ENCODE measurements at places on chromosomes 1 and 21.

GRCh38 chr1:1132956-1133750, 17.3 kb upstream of the C1orf159 start:
- DNase-seq, result no peak

- no peak for DNase-seq
These were observed 99.4 kb upstream of the JUN start for GRCh38 chr1:58883037-58883887.

DNA sequence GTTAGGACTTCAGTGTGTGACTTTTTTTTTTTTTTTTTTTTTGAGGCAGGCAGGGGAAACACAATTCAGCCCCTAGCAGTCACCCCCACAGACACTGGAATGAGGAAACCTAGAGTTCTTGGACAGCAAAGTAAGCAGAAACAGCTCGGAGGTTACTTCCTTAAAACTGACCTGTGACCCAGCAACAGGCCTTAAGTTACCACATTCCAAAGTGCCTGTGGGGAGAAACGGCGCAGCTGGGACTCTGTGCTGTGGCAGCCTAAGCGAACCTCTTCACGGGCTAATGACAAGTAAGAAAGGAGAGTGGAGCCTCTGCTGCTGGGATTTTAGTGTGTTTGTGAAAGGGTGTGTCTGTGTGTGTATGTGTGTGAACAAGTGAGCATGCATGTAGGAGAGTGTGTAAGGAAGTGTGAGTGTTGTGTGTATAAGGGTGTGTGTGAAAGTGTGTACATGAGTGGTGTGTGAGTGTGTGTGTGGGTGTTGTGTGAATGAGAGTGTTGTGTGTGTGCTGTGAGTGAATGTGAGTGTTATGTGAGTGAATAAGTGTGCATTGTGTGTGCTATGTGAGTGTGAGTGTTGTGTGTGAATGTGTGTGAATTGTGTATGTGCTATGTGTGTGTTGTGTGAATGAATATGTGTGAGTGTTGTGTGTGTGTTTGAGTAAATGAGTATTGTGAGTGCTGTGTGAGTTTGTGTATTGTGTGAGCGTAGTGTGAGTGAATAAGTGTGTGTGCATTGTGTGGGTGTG, 180.8 kb downstream of the BRINP2 start:
- no peak for DNase-seq

DNA sequence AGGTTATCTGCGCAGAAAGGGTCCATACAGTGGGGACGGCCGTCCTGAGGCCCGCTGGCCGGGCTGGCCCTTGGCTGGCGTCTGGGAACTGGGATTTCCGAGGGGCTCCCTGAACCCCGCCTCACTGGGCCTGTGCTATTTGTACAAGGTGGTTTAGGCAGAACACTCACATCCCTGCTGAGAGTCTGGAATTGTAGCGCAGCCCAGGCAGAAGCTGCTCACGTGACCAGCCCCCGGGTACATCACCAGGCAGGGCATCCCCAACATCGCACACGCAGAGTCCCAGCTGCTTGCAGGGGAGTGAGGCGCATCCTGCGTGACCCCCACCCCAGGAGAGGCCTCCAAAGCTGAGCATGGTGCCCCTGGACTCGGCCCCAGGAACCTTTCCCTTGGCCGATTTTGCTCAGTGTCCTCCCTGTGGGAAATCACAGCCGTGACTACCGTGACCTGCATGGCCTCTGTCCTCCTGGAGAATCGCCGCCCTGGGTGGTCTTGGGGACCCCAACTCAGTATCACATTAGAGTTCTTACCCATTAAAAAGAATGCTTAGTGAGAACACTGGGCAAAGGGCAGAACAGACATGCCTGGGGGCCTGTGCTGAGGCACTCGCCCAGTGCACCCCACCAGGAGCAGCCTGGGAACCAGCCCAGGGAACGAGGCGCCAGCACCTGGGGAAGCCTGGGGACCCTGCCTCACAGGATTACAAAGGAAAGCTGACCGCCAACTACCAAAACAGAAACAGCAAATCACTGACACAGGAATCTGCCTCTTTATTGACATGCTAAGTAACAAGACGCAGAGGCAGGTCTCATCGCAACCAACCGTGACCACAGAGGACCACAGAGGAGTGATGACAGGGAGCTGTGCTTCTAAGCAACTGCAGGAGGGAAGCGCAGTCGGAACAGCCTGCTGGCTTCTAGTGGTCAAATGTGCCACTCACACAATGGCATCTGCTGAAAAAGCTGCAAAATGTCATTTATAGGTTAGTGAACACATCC, 33.5 kb downstream of the UBE2G2 start:
- DNase-seq, result no peak

DNA sequence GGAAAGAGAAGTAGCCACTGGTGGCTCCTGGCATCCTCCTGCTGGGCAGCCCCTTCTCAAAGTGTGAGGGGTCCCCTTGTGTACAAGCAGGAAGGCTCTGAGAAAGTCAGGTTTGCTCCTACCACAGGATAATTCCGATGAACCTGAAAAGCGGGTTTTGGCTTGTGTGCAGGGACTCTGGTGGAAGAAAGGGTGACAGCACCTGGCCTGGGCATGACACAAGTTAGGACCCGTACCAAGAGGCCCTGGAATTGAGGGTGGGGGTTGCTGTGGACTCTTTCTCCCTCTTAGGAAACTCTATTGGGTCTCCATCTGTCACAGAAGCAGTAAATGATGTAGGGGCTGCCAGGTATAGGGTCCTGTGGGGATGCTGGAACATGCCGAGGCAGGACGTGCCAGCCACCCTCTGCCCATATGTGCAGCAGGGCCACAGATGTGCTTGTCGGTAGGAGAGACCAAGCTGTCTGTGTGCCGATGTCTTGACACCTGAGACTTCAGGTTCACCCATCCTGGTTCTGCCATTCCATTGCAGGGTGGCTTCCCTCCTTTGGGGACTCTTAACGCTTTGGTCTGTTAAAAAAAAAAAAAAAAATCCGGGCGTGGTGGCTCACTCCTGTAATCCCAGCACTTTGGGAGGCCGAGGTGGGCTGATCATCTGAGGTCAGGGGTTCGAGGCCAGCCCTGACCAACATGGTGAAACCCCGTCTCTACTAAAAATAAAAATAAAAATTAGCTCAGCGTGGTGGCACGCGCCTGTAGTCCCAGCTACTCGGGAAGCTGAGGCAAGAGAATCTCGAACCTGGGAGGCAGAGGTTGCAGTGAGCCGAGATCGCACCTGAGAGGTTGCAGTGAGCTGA, 9.8 kb downstream of the C1orf35 start:
- no peak for DNase-seq

DNA sequence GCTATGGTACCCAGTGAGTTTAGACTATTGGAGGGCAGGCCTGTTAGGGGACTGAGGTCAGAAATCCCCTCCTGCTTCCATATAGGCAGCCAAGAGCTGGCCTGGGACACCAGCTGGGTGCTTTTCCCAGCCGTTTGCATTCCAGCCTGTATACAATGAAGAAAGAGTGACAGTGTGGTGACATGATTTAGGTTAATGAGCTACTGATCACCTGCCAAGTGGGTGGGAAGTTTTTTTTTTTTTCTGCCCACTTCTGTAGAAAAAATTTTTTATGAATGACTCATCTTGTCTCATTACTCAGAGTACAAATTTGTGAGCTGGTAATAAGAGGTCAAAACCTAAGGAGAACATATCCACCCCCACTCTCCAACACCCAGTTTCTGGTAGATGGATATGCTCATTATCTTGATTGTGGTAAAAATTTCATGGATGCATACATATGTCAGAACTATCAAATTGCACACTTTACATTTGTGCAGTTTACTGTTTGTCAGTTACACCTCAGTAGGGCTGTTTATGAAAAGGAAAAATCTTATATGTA, 16.4 kb upstream of the CGN start:
- no peak for DNase-seq

- no peak for DNase-seq
These were observed 45.9 kb upstream of the CRB1 start for GRCh38 chr1:197222025-197222685.

DNA sequence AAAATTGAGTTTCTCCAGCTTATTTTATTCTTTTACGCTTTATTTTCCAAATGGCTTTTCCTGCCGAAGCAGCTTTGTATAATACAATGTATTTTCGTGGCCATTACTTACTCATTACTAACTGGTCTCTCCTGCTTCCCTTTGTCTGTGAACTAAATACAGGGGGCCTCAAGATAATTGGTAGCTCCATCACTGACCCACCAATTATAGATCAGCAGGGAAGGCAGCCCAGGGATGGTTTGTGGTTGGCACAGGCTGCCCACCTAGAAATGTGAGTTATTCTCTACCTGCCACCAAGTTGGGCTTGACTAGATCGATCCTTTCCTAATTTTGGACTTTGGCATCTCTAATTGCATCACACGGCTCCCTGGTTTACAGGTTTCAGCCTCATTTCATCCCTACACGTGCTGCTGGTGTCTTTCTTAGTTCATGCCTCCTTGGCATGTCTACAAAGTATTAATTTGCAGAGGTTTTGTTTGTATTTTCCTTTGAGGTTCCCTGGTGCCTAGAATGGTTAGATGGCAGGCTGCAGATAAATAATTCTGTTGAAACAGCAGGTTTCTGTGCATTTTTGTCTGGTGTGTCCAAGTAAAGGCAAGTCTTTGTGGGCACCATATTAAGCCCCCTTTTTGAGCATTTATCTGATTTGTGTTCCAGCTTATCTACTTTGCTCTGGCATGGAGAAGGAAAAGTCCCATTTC, 35.2 kb downstream of the PEX14 start:
- no peak for DNase-seq

DNA sequence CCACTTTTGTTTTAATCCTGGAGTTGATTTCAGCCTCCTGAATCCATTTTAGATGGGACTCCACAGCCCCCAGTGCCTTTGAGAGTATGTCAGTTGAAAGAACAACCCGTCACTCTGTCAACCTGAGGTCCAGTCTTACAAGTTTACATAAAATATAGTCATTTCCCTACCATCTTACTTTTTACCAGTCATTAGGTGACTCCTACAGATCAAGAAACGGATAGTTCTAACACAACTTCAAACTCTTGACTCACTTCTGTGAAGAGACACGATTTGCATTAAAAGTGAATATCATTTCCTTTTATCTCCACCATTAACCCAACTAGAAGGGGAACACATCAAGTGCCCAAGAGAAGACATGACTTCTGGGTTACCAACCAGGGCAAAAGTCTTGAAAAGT, 147.1 kb downstream of the NTPCR start:
- DNase-seq, result no peak

DNA sequence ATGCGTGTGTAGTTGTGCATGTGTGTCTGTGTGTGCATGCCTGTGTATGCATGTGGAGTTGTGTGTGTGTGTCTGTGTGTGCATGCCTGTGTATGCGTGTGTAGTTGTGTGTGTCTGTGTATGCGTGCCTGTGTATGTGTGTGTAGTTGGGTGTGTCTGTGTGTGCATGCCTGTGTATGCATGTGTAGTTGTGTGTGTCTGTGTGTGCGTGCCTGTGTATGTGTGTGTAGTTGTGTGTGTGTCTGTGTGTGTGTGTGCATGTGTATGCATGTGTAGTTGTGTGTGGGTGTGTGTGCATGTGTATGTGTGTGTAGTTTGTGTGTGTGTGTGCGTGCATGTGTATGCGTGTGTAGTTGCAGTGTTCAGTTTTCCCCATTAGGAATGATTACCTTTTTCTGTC, 162.0 kb downstream of the URB2 start:
- no peak for DNase-seq

GRCh38 chr1:203089651-203090045, 3.8 kb upstream of the MYOG start:
- DNase-seq, result no peak

DNA sequence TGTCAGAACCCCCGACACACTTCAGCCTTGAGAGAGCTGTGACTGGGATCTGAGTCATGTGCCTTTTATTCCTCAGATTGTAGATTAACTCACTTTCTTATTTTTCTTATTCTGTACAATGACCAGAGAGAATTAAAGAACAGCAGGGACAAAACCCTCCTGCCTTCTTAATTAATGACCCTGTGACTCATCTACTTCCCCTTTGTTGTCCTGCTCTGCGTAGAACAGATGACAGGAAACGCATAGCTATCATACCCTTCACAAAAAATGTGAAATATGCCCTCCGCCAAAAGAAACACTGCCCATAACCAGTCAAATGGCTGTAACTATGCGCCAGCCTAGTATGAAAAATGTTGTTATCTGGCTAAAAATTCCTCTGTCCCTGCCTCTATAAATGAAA, 9.1 kb upstream of the PADI2 start:
- DNase-seq, result no peak

- DNase-seq, result no peak
These were observed 27.9 kb downstream of the RBM11 start for GRCh38 chr21:14243874-14244273.

GRCh38 chr1:84643183-84643582, 47.1 kb downstream of the SSX2IP start:
- DNase-seq, result no peak

GRCh38 chr1:10236405-10237156, 26.2 kb downstream of the KIF1B start:
- no peak for DNase-seq

DNA sequence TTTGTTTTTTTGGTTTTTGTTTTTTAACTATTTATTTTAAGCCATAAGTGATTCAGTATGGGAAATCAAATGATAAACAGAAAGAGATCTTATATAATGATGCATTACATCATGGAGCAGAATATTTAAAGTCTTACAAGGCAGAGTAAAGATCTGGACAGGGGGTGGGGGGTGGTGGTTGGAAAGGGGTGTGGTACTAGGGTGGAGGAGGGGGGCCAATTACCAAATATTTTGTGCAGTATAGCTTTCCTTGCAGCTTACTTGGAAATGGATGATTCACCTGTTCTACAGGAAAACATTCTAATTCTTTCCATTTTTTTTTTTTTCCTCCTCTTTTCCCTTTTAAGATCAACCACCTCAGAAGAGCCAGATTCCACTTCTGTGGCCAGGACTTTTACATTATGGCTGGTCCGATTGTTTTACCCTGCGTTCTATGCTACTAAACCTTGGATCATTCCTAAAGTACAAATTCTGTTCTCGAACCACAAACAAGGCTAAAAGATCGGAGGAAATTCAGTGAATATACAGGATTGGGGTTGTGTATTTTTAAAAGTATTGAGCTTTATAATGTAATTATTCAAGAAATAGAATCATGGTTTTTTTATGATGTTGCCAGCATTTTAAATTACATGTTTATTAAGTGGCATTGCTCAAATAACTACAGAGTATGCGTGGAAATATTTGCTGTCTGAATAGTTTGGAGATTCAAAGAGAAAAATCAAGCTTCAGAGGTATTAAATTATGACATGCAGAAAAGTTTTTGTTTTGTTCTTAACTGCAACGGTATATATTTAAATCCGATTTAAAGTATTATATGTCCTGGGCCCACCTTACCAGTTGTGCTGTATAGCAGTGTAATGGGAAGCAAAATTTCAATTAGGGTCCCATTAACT, 859.5 kb downstream of the USP25 start:
- DNase-seq, result no peak

GRCh38 chr1:93615582-93616150, 66.0 kb downstream of the BCAR3 start:
- no peak for DNase-seq

Data from dorsolateral prefrontal cortex (tissue), 122 donors.